ENCODE measurements at places on chromosomes 13 and 19.

DNA sequence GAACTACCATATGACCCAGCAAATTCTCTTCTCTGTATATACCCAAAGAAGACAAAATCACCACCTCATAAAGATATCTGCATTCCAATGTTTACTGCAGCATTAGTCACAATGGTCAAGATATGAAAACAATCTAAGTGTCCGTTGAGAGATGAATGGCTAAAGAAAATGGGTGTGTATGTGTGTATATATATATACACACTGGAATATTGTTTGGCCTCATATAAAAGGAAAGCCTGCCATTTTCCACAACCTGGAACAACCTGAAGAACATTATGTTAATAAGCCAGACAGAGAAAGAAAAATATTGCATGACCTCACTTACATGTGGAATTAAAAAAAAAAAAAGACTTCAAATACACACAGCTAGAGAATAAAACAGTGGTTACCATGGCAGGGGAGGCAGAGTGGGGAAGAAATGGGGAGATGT lies 29.5 kb upstream of the RBM26 start:
- DNase-seq: no peak

DNA sequence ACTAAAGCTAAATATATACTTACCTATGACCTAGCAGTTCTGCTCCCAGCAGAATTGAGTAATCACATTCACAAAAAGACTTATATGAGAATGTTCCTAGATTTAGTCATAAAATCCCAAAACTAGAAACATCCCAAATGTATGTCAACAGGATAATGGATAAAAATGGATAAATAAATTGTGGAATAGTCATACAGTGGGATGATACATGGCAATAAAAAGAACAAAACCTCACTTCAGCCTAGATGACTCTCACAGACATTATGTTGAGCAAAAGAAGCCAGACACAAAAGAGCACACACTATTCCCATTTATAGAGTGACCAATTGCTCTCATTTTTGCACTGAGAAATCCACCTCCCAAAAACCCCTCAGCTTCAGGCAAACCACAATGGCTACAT lies 352.4 kb upstream of the HTR2A start:
- no peak for DNase-seq

DNA sequence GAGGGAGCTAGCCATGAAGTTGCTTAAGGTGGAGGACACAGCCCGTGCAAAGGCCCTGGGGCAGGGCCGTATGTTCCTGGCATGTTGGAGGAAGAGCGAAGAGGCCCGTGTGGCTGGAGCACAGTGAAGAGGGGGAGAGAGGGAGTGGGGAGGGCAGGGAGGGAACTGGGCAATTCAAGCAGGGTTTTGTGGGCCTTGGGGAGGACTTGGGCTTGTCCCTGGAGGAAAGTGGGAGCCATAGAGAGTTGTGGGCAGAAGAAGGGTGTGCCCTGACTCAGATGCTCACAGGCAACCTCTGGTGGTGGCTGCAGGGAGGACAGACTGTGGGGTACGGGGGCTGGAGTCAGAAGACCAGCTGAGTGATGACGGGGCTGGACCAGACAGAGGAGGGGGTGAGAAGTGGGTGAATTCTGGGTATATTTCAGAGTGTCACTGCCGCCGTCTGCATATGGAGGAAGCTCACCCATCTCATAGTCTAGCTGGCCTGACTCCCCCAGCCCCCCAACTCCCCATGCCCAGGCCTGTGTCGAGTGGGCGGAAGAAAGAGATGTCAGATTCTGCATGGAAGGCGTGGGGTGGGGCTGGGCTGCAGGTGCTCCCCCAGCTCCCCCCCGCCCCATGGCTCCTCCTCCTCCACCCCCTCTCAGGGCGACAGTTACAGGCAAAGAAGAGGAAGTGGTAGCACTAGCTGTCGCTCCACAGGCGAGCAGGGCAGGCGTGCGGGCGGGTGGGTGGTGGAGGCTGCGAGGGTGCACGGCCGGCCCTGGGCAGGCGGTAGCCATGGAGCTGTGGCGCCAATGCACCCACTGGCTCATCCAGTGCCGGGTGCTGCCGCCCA lies at the start of gene VAV1:
TSS of gene VAV1 (plus strand) at position 681 of the 838 bp plus-strand sequence. CDS start at position 781, 100 bp downstream.
- peak; percentile 67 for DNase-seq

GRCh38 chr13:77387607-77388200 lies 60.8 kb upstream of the MYCBP2 start:
- no peak for DNase-seq

- DNase-seq: no peak
These were observed 416.9 kb downstream of the IRS2 start for GRCh38 chr13:109369353-109370052.

DNA sequence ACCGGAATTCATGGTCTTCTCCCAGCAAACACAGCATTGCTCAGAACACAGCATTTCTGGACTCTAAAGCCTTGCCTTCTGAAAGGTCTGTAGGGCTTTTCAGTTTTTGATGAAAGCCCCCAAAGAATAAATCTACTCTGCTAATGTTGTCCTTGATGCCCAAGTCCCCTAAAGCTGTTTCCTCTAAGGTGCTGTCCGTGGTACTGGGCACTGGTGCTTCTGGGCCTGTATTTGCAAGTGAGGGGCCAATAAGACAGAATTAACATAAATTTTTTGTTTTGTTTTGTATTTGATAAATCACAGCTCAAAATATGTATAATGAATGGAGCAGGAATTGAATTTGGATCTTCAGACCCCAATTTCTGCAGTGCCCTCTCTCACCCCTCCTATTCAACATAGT lies 12.1 kb upstream of the LGALS13 start:
- no peak for DNase-seq

GRCh38 chr19:49937750-49938381 lies 8.6 kb upstream of the NUP62 start:
- peak; percentile 60 for DNase-seq

DNA sequence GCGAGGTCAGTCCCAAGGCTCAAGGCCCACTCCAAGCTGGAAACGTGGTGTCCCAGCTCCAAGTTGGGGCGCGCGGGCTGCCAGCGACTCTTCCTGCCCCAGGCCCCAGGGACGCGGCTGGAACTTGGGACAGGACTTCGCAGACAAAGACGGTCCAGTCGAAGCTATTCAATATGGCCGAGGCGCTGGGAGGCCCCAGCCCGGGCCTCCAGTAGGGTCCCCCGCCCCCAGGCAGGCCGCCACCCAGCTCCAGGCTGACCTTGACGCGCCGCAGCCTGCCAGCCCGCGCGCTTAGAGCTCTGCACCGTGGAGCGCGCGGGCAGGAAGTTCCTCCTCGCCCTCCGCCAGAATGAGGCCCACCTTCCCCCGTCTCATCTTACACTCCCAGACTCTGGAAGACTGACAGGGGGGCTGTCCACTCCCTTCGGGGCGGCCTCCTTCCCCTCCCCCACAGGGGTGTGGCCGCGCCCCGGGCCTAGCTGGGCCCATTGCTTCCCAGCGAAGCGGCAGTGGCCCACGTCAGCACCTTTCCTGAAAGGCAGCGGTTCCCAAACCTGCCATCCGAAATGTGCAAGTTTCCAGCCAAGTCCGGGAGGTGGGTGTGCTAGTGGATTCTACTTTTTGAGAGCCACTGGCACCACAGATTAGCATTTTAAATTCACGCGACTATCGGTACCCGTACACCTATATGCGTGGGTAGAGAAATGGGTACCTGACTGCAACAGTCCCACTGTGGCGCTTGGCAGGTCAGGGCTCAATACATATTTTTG lies at the start of gene CCDC8:
TSS of gene CCDC8 (minus strand) at position 303 of the 770 bp plus-strand sequence. CDS start 754 bp downstream, outside the sequence.
- no peak for DNase-seq

- DNase-seq: no peak
These were observed 137.3 kb upstream of the PCDH9 start for GRCh38 chr13:67367399-67367798.
